ENCODE measurements at places on chromosomes 7 and 10. TPM values are rescaled to one million over a fixed set of nuclear protein-coding genes. Genes with fewer than 3 reads are reported as not detected.

GRCh38 chr7:24877790-24878311 is 102.1 kb downstream of the OSBPL3 start:
- no peak for DNase-seq

- DNase-seq, result no peak
Observed at GRCh38 chr10:73398024-73398423, 15.8 kb downstream of the ANXA7 start.

DNA sequence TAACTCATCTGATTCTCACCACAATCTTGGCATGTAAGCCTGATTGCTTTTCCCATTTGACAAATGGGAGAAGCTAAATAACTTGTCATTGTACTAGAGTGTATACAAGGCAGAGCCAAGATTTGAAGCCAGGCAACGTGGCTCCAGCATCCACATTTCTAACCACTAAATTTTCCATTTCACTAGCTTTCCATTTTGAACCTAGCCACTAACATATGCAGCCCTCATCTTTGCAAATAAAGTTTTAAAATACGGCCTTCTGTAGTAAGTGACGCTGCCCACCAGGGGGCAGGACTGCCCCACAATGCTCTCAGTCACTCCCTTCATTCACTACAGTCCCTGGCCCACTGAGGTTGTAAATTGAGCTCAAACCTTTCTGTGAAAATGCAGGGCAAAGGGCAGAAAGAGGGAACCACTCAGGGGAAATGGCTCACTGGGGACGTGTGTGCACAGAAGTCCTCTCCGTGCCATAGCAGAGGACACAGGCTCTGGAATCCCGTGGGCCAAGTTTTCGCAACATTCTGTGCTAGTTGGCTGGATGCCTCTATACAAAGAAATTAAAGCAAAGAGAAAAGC is 315.7 kb downstream of the TNS3 start:
- peak; percentile 76 for DNase-seq

DNA sequence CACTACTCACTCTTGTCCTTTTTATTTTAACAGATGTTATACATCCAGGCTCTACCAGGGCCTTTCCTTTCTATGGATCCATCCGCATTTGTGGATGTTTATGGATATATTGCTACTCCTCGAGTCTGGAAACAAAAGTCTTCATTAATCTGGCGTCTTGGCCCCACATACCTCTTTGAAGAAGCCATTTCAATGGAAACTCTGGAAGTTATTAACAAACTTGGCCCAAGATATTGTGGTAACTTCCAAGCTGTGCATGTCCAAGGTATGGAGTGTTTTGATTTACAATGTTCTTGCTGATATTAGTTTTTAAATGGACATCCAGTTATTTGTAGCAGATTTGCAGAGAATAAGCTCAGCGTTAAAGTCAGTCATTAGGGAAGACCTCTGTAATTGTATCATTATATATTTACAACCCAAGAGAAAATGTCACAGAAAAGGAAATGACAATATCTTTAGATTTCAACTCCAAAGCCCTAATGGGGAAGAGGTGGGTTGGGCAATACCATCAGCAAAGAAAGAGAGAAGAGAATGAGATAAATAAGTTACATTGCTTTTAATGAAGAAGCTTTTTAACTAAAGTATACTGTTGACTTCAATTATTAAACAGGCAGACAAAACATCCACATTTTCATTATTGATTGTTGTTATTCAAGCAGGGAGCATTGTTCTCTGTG is 102.1 kb downstream of the WDFY4 start:
- DNase-seq, result no peak

DNA sequence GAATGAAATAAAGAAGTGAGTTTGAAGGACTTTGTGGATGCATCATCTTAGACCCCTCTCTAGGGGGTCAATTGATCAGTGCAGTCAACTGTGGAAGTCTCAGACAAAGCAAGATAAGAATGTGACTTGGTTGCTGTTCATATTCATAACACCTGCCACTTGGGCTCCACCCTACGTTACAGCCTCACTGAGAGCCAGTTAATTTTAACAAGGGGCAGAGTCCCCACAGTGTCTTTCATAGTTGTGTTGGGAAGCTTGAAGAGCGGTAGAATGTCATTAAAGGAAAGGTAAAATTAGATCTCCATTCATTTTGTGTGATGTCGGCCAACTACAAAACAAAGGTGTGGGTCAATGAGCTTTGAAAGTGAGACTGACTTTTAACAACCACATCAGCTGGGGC is 442.1 kb upstream of the C7orf33 start:
- DNase-seq, result no peak

The ZSCAN25 gene
- total RNA-seq, result 11.1 TPM

GRCh38 chr10:100819424-100819823 is 74.0 kb downstream of the PAX2 start:
- no peak for DNase-seq

The UBE2D4 gene
- total RNA-seq, result 37.1 TPM

The ODAD2 gene
- 8.8 TPM for total RNA-seq

The SMKR1 gene
- total RNA-seq, result not detected

- DNase-seq, result no peak
Observed at GRCh38 chr10:13206546-13207443, 27.4 kb downstream of the UCMA start.

- no peak for DNase-seq
Observed at GRCh38 chr10:112395809-112396530, 22.1 kb downstream of the ACSL5 start.

The CPEB3 gene
- total RNA-seq, result 6.6 TPM

Measured in sigmoid colon (tissue), 7 donors.